NCI-H460 (cell line): ENCODE measurements at places on chromosomes 13 and 19. TPM values are rescaled to one million over a fixed set of nuclear protein-coding genes. Genes with fewer than 3 reads are reported as not detected.

Gene DHDH
- total RNA-seq: 0.55 TPM in 1 of 2 replicates, not detected in the other

- no peak for DNase-seq
These were observed 5.1 kb downstream of the CBARP start for GRCh38 chr19:1232652-1233072.

DNA sequence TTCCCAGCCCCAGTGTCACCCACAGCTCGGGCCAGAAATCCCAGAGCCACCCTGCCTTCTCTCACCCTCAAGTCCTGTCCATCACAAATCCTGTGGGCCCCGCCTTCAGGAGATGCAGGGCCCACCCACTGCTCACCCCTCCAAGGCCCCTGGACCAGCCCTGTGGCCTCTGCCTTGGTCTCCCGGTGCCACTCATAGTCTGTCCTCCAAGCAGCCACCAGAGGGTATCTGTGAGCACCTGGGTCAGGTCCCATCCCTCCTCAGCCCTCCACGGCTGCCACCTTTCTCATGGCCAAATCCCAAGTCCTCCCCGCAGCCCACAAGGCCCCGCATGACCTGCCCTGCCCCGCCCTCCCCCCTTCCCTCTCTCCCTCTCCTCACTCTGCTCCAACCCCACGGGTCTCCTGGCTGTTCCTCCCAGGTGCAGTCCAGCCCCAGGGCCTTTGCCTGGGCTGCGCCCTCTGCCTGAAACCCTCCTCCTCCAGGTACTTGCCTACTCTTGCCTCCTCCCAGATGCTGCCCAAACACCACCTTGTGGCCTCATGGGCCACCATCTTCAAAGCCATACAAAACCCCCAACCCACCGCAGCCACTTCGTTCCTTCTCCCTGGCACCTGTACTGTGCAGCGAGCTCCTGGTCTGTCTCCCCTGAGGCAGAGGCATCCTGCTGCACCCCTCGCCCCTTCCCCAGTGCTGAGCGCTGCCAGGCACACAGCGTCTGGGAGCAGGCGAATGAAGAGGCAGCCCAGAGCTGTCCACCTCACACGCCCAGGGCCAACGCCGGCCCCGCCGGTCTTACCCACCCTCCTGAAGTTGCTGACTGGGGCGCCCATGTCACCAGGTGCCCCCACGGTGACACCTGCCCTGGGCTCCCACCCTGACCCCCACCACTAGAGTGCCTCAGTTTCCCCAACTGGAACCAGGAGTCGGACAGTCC is 13.2 kb upstream of the UQCR11 start:
- DNase-seq: peak; percentile 9

DNA sequence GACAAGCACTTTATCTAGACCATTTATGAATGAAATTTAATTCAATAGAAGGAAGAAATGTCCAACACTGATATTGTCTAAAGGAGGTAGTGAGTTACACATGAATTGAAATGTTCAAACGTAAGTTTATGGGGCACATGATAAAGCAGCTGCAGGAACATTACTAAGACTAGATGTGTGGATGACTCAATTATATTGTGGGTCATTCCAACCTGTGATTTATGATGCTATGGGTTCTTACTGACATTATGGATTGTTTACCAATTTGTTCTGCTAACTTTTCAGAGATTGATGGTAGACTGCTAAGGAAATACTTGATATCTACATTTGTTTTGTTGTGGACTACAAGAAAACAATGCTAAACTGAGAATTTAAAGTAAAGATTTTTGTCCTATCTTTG is 56.1 kb upstream of the ATXN8OS start:
- DNase-seq: no peak

- no peak for DNase-seq
These were observed 539 bp downstream of the ZNF554 start for GRCh38 chr19:2820112-2820702.

DNA sequence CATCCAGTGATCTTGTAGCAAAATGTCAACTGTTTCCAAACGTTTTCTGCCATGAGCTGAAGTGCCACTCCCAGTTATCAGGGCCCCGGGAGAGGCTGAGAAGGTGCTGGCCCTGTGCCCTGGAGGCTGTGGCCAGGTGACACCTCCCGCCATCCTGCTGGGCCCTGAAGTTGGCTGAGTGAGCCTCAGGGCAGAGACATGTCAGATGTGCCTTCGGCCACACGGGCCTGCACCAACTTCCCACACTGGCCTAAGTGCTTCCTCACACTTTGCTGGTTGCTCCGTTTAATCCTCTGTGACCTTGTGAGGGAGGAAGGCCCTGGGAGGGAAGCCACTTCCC is 4.8 kb downstream of the ADPRHL1 start:
- peak; percentile 1 for DNase-seq

DNA sequence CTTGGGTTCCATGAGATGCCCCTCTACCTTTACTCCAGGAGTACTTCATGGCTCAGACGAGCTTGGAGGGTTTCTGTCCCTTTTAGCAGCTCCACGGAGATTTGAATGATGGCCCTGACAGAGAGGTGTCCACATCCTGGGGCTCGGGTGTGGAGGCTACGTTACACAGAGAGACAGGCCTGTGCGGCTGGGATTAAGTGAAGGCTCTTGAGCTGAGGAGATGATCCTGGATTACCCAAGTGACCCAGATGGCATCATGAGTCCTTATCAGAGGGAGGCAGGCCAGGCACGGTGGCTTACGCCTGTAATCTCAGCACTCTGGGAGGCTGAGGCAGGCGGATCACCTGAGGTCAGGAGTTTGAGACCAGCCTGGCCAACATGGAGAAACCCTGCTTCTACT is 12.4 kb downstream of the DPP9 start:
- no peak for DNase-seq

GRCh38 chr13:24127116-24127631 is 33.3 kb upstream of the SPATA13 start:
- DNase-seq: no peak

DNA sequence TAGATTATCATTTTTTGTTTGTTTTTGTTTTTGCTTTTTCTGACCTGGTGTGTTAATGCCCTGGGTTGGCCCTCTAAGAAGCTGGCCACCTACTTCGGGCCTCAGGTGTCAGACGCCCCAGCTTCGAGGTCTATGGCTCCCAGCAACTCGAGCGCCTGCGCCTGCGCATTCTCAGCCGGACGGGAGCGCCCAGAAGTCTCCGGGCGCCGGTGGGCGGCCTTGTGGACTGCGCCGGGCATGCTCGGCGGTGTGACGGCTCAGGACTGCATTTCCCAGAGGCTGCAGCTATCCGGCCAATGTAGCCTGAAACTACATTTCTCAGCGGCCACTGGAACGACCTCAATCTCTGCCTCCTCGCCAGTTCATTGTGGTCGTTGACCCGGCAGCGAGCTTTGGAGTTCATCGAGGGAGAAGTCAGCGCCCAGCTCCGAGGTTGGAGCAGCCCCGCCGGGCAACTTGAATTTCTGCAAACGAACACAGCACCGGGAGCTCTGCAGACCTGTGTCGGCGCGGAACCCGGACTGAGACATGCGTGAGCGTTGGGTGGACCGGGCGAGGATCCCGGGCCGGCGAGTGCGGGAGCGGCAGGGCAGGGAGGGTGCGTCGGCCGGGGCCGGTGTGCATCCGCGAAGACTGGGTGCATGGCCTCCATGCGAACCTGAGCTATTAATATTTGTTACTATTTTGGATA is at the start of gene ZNF30:
Gene ZNF30, plus strand, starts transcription at position 219 of the 691 bp plus-strand sequence. CDS start 3,045 bp downstream, outside the sequence.
- DNase-seq: peak; percentile 77

GRCh38 chr13:79382545-79383275 is 23.3 kb downstream of the RBM26 start:
- DNase-seq: no peak

DNA sequence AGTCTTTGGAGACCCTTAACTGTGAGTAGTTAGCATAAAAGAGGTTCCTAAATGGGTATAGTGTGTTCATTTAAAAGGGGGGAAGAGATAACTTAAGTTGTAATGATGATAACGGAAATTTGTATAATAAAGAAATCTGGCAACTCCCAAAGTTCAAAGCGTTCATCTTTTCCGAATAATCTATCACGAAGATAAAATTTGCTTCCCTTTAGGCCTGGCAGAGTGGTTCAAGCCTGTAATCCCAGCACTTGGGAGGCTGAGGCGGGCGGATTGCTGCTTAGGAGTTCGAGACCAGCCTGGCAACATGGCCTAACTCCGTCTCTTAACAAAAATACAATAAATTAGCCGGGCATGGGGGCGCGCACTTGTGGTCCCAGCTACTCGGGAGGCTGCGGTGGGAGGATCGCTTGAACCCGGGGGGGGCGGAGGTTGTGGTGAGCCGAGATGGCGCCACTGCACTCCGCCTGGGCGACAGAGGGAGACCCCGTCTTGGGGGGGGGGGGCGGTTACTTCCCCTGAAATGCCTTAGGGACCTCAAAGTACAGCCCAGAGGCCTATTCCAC is 934 bp downstream of the N4BP2L2 start:
- DNase-seq: no peak

GRCh38 chr13:31649766-31650165 is 89.6 kb upstream of the RXFP2 start:
- DNase-seq: no peak

- DNase-seq: no peak
These were observed 429.3 kb downstream of the PCDH20 start for GRCh38 chr13:60986301-60986700.

Gene RASA3
- 12.4 and 14.2 TPM in 2 replicates for total RNA-seq

GRCh38 chr13:40963927-40964326 is 55.2 kb downstream of the ELF1 start:
- DNase-seq: no peak

Gene TLE6
- 3.9 and 4.7 TPM in 2 replicates for total RNA-seq

Gene ADAMTSL5
- 0.57 and 1.0 TPM in 2 replicates for total RNA-seq

DNA sequence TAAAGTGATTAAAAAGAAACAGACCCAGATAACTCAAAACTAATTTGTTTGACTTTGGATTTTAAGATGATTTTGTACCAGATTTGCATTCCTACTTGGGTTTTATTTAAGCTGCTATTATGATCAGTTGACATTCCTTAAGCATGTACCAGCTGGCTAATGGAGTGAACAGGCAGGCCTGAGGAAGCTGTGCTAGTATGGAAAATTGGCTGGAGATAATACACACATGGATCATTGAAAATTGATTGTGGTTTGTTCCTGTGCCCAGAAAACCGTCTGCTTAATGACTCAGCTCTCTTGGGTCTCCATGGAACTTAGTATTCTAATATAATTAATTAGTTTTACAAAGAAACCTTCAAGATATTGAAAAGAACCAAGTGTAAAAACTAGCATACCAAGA is 22.6 kb downstream of the POLR1D start:
- DNase-seq: no peak

- no peak for DNase-seq
These were observed 36.7 kb downstream of the CAPN12 start for GRCh38 chr19:38707512-38708114.

Gene RUBCNL
- 0.35 and 1.2 TPM in 2 replicates for total RNA-seq

DNA sequence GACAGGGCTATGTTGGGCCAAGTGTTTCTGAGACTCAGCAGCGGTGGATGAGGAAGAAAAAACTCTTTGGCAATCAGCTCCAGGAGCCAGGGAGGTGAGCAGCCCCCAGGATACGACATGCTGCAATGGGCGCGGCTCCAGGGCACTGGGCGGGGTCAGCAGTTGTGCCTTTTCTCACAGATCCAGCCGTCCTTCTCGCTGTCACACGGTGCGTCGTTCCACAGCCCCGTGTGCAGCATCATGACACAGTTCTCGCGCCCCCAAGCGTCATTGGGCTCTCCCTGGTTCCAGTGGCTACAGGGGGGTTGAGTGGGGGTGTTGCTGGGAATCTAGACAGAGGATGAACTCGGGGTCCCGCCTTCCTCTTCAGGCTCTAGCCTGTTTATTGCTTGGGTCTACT is 2.7 kb downstream of the CLEC4G start:
- DNase-seq: no peak

- no peak for DNase-seq
These were observed 36.0 kb downstream of the URI1 start for GRCh38 chr19:29978080-29978479.

Gene GPC6
- 16.1 and 16.7 TPM in 2 replicates for total RNA-seq

DNA sequence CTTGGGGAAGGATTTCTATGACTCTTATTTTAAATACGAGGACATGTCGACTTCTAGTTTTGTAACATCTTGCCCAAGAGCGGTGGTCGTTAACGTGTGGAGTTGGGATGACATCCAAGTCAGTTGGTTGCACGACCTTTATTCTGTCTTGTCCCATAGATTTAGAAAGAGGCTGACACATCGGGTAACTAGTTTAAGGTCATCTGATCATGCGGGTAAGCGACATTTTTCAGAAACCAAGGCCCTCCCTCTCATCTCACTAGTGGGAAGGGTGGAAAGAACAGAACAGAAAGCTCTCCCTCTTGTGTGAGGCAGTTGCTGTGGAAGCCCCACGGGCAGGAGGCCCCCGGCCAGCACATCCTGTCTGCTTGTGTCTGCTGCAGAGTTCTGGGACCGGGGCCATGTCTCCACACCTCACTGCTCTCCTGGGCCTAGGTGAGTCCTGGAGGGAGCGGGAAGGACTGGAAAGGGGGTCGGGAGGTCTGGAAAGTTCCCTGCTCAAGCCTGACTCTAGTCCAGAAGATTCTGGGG is at the start of gene LAIR2:
Gene LAIR2, plus strand, starts transcription at position 314 of the 531 bp plus-strand sequence. Its CDS starts 88 bp downstream, at position 402.
- DNase-seq: no peak

GRCh38 chr19:37304190-37304883 is 66.6 kb upstream of the ZNF527 start:
- no peak for DNase-seq

DNA sequence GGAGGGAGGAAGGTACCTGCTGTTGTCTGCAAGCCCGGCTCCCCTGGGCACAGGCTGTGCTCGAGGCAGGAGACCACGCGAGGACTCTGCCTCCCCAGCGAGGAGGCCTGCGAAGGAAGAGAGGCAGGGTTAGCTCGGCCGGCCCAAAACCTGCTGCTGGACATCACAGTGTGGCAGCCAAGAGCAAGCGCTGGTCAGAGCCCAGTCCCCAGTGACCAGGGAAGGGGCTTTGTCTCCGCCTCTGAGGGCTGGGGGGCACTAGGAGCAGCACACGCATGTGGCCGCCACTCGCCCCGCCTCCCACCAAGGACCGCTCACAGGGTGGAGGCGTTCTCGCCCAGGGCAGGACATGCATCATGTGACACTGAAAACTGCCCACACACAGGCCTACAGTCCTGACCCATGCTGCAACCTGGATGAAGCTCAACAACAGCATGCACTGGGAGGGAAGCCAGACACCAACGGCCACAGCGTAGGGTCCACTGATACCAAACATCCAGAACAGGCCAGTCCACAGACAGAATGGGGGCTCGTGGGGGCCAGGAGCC is 8.5 kb downstream of the MIER2 start:
- no peak for DNase-seq

Gene SSC5D
- 0.07 TPM in 1 of 2 replicates, not detected in the other for total RNA-seq

- DNase-seq: no peak
These were observed 11.4 kb downstream of the TPGS1 start for GRCh38 chr19:518598-519231.

DNA sequence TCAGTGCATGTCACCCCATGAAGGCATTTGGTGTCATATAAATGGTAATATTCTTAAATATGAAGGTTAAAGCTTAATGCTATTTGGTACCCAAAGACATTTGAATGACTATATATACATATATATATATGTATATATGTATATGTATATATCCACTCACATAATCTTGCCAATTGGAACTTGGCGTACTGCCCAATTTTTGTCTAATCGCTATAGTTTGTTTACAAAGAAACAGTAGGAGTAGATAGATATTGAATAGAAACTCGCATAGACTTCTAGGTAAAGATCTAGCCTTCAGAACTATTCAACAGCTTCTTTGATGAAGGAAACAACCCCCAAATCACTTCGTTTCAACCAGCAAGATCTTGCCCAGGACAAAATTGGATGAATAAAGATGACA is 24.1 kb downstream of the KLF5 start:
- DNase-seq: no peak
